ENCODE measurements at places on chromosomes 5 and 9.

GRCh38 chr5:107514305-107514704 is 156.4 kb downstream of the EFNA5 start:
- DNase-seq = no peak

GRCh38 chr5:94944160-94944559 is 325.7 kb downstream of the SLF1 start:
- no peak for DNase-seq

DNA sequence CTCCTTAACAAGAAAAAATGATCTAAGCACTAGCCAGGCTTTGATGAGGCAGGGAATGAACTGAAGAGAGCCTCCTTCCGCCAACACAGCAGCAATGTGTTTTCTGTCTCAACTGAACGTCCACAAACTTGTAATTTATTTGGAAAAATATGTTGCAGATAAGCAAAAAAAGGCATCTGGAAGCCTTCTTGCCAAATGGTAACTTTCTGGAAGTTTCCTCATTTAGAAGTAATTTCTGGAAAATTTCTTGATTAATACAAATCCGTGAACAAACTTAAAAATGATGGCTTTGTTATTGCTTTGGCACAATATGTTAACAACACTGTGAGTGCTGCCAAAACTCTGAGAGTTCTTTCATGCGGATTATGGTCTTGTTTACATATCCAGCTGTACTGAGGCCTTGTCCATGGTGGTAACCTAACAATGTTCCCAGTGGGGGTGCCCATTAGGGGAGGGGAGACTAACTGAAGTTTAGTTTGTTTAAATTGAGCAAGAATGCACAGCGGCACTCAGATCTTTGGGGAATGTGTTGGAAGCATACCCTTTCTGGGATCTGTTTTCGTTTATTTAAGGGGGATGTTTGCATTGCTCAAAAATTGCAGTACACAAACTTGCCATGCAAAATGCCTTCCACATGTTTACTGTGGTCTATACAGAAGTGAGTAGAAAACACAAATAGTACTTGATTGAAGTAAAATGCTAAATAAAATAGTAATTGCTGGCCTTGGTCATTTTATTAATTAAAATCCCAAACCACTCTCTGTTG is 334.7 kb downstream of the NR2F1-AS1 start:
- DNase-seq = peak; percentile 66

GRCh38 chr9:128825923-128826700 is 3.5 kb downstream of the SPOUT1 start:
- no peak for DNase-seq

- DNase-seq = no peak
Measured at GRCh38 chr5:80140496-80140895, 105.3 kb downstream of the THBS4 start.

DNA sequence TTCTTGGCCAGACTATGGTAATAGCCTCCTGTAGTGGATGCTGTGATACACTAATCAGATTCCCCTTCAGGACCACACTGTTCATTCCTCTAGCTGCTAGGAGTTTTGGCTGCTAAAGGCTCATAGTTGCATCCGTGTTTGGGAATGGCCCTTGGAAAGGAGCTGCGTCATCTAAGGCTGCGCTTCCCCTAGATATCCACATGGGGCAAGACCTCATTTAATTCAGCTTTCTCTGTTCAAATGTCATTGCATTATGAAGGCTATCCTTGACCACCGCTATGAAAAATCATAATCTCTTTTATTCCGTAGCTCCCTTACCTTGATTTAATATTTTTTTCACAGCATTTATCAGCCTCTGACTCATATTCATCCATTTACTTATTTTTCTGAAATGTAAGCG is 258.3 kb upstream of the NR4A3 start:
- DNase-seq = no peak

DNA sequence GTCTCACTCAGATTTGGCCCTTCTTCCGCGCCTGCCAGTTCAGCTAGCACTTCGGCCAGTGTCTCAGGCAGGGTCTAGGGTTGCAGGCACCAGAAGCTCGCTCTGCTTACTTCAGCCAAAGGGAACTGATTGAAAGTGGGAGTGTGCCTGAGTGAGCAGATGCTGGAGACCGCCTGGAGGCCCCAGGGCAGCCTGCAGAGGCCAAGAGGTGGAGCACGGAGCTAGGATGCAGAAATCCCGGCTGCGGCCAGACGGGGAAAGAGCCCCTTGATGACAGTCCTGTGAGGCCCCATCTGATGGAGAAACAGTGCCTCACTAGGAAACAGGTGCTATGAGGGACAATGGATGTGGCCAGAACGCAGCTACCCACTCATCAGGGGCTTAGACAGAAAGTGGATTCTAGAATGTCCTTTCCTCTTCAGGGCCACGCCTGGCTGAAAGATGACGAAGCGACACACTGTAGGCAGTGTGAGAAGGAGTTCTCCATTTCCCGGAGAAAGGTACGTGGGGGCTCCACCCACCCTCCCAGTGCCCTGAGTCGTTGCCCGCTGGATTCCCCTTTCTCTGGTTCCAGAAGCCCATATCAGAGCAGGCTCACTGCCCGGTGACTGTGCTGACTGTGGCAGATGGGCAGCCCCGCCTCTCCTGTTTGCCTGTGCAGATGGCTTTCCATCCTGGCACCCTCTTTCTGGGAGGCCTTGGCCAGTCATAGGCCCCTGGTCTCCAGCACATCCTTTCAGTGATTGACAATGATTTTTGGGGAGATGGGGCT is 16.1 kb downstream of the HNRNPH1 start:
- peak; percentile 82 for DNase-seq

- DNase-seq = no peak
Measured at GRCh38 chr5:121006217-121006616, 542.1 kb downstream of the PRR16 start.

GRCh38 chr5:180806351-180807011 is 3.9 kb upstream of the MGAT1 start:
- DNase-seq = no peak

DNA sequence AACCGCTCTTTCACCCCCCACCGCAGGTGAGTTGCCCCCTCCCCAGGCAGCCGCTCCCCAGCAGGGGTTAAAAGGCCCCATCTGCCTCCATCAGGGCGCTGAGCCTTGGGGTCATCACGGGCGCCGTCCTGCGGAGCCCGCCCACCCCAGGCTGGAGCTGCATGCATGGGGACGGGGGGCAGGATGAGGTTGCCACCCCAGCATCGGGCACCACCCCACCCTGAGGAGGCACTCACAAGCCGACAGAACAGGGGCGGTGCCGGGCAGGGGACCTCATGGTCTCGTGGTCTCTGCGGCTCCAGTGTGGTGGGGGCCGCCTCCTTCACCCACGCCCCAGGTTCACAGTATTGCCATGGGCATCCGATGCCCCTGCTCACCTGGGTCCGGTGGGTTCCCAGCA is 16.5 kb downstream of the PTGES start:
- no peak for DNase-seq

DNA sequence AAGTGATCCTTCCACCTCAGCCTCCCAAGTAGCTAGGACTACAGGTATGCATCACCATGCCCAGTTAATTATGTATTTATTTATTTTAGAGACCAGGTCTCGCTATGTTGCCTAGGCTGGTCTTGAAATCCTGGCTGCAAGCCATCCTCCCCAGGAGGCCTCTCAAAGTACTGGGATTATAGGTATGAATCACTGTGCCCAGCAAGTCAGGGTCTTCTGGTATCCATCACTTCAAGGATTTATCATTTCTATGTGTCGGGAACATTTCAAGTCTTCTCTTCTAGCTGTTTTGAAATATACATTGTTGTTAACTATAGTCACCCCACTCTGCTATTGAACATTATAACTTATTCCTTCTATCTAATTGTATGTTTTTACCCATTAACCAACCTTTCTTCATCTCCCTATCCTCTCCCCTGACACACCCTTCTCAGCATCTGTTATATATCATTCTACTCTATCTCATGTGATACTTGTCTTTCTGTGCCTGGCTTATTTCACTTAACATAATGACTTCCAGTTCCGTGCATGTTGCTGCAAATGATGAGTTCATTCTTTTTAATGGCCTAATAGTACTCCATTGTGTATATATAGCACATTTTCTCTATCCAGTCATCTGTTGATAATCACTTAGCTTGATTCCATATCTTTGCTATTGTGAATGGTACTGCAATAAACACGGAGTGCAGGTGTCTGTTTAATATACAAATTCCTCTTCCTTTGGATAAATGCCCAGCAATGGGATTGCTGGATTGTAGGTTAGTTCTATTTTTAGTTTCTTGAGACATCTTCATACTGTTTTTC is 26.4 kb downstream of the UTP15 start:
- DNase-seq = no peak

- DNase-seq = no peak
Measured at GRCh38 chr9:92781899-92782298, 17.3 kb upstream of the BICD2 start.

DNA sequence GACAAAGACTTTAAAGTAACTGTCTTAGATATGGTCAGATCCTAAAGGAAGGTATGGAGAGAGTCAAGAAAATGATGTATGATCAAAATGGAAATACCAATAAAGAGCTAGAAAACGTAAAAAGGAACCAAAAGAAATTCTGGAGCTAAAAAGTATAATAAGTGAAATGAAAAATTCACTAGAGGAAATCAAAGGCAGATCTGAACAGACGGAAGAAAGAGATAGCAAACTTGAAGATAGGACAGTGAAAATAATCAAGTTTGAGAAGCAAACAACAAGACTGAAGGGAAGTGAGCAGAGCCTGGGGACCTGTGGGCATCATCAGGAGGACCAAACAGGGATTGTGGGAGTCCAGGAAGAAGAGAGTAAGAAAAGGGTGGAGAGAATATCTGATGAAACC is 115.4 kb downstream of the EHMT1 start:
- DNase-seq = no peak

- DNase-seq = no peak
Measured at GRCh38 chr5:143188692-143189091, 214.8 kb downstream of the NR3C1 start.

GRCh38 chr9:84300271-84300670 is 40.3 kb downstream of the SLC28A3 start:
- no peak for DNase-seq

- no peak for DNase-seq
Measured at GRCh38 chr9:130182381-130182909, 10.2 kb downstream of the NCS1 start.

DNA sequence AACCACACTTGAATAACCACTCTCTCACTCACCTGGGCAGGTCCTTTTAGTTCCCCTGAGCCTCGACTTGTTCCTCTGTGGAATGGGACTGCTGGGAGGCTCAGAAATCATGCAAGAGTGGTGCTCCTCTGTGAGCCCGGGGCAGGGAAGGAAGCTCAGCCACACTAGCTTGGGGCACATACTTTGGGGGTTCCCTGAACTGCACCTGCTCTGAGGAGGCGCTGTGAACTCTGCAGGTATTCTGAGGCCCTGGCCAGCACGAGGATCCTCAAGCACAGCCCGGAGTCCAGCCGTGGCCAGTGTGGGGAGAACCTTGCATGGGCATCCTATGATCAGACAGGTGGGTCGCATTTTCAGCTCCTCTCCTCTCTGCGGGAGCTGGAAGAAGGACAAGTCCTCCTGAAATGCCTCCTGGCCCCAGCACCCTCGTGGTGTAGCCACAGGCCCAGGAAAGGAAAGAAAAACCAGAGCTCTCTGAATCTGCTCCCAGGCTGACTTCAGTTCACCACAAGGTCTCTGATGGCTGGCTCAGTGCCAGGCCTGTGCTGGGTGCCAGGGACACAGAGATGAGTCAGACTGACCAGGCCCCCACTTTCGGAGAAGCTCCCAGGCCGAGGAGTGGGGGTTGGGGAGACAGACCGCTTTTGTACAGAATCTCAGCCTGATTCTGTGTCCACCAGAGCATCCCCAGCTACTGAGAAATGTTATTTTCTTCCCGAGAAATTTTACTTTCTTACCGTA is 11.9 kb downstream of the GLIPR2 start:
- DNase-seq = no peak

GRCh38 chr5:91706785-91707520 is 323.8 kb upstream of the ARRDC3 start:
- DNase-seq = no peak

- no peak for DNase-seq
Measured at GRCh38 chr9:85617141-85617670, 124.5 kb downstream of the AGTPBP1 start.
